ENCODE measurements at places on chromosomes 3 and 15. TPM values are rescaled to one million over a fixed set of nuclear protein-coding genes. Genes with fewer than 3 reads are reported as not detected.

DNA sequence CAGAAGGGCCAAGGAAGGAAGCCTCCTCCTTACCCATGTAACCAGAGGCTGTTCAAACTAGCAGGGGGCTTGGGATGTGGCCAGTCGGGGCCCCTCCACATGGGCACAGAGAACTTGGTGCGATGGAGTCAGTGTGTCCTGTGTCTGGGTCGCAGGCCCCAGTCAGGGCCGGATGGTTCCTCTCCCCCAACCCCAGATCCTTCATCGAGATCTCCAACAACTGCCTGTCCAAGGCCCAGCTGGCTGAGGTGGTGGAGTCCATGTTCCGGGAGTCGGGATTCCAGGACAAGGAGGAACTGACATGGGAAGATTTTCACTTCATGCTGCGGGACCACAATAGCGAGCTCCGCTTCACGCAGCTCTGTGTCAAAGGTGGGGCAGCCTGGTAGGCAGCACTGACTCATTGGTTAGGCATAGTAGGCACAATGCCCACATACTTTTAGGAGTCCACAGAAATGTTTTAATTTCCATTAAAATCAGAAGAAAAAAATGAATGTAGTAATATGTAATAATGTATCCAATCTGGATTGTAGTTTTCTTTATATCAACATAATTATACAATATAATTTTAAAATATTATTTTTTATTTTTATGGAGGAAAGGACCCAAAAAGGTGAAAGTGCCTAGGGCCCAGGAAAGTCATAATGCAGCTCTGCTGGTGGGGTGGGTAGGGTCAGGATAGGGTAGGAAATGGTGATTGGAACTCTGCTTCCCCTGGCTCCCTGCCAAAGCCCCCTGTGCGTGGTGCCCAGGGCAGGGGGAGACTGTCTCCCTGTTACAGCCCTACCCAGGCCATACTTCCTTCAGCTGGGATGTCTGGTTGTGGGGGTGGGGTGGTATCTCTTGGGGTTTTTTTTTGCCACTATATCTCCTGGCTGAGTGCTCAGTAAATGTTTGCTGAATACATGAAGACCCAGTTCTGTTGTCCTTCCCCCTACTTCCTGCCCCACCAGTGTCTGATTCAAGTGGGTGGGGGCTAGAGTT, 18.6 kb downstream of the DUOX1 start:
- no peak for DNase-seq

GRCh38 chr15:48761393-48762158, 49.3 kb downstream of the CEP152 start:
- DNase-seq = no peak

GRCh38 chr15:60265057-60265456, 132.7 kb downstream of the ANXA2 start:
- no peak for DNase-seq

- no peak for DNase-seq
These were observed 120.7 kb upstream of the WNT5A start for GRCh38 chr3:55607844-55608243.

DNA sequence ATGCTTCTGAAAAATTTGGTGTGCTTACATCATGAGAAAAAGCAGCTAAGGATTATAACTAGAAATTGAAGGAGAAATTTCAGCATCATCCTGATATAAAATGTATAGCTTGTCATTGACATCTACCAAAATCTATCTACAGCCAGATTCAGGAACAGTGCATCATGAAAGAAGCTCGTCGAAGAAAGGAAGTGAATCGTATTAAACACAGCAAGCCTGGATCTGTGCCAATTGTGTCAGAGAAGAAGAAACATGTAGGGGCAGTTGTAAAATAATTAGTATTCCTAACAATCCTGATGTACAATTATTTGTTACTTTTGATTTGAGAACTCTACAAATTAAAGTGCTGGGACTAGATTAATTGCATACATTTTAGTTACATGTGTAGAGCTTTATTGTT, 37.2 kb downstream of the AP4E1 start:
- DNase-seq = peak; percentile 4

- DNase-seq = no peak
These were observed 26.8 kb downstream of the PARL start for GRCh38 chr3:183857863-183858262.

- peak; percentile 0 for DNase-seq
These were observed at the start of gene AGBL1 for GRCh38 chr15:86079508-86080266. AGBL1 (plus strand) TSS chr15:86079871.

DNA sequence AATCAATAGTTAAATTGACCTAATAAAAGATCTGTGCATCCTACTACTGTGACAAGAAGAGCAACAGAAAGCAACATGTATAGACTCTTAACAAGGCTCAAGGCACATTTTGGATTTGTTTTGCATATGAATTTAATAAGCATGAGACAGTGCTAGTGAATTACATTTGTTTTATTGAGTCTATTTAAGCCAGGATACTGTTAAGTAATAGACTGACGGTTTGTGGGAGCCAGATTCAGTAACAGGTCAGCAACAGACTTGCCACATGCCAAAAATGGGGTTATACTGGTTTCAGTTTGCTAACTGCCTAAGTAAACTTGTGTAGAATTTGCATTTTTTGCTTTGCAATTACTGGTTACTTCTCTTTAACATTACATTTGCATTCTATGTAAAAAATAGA, 54.0 kb downstream of the MBNL1 start:
- DNase-seq = no peak

GRCh38 chr15:61480863-61481262, 251.8 kb upstream of the RORA start:
- no peak for DNase-seq

- DNase-seq = peak; percentile 28
These were observed 30.9 kb upstream of the MUC13 start for GRCh38 chr3:124965413-124965812.

GRCh38 chr3:4754180-4755086, 224.8 kb upstream of the BHLHE40 start:
- no peak for DNase-seq

- DNase-seq = no peak
These were observed 26.3 kb downstream of the SYNPR start for GRCh38 chr3:63304421-63304820.

DNA sequence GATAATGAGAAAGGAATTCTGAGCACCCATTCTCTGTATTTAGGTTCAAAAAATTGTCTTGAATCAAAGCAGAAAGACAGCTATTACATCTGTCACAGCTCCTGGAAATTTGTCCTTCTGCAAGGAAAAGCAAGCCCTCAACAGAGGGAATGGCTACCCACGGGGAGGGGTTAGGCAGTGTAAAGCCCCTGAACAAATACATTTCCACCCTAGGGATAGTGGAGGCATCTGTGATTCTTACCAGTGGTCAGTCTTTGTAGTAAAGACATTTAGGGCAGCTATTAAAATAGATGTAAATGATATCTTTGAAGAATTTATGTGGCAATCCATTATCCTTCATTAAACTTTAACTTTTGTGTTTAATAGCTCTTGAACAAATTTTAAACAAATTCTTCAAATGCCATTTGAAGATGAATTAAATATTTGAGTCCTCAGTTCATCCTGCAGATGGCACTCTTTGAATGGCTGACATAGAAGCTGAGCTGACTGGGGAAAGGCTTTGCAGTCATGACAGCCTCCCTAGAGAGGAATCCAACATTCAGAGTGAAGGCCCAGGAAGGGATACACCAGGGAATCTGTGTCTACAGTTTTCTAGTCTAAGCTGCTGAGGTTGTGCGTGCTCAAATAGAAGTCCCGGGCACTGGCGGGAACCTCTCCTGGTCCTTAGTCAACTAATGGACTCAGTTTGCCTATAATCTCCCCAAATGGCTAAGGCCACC, 359.7 kb upstream of the ROPN1 start:
- peak; percentile 71 for DNase-seq

DNA sequence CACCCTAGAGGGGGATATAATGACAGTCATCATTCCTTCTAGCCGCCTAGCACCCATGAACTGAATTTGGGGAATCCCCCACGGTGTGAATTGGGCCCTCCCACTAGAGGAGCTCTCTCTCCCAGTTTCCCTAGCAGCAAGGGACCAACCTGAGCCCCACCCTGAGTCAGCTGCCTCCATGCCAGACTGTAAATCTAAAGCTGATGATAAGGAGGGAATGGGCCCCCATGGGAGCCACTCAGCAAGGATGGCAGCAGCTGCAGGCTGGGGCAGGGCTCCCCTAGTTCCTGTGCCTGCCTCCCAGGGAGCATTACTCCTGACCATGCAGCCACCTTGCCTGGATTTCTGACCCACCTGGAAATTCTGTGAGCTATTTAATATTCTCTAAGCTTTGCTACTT, 57.0 kb upstream of the PXYLP1 start:
- no peak for DNase-seq

GRCh38 chr3:70726961-70727360, 414.5 kb upstream of the MDFIC2 start:
- peak; percentile 75 for DNase-seq

DNA sequence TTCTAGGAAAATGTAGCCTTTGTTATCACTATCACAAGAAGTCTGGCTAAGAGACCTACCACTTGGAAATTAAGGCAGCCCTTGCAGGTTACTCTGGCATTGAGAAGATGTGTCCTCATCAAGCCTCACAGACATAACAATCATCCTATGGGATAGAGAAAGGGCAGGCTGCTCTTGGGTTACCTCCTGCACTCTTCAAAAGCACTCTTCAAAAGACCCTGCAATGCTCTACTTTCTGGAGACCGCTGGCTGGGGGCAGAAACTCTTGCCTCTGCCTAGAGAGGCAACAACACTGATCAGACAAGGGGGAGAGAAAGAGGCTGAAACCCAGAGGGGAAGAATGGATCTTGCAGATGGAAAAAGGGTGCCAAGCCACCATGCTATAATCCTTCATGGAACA, 127.9 kb upstream of the BNIP2 start:
- DNase-seq = no peak

DNA sequence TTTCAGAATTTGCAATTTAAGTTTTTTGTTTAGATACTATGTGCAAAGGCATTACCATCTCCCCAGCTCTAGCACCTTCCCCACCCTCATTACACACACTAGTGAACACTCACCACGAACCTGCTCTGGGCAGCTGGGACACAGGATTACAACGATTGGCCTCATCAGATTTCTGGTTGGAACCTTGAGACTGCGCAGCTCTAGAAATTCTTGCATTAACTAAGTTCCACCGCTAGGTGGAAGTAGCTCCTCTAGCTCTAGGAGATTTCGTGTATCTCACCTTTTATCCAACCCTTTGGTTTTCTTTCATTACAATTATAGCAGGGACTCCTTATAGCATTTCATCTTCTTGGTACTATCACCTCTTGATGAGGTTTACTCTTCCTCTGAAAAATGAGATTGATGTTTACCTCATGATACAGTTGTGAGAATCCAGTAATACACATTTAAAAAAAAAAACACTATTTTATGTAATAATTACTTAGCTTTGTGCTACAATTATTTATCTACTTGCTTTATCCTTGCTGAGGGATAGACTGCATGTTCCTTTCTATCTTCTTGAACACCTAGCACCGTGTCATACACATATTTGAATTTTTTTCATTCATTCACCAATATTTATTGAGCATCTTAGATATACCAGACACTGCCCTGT, 28.7 kb upstream of the PLOD2 start:
- peak; percentile 75 for DNase-seq

GRCh38 chr15:27059610-27060202, 88.7 kb downstream of the GABRG3 start:
- peak; percentile 16 for DNase-seq

- DNase-seq = peak; percentile 26
These were observed 150.2 kb downstream of the GSK3B start for GRCh38 chr3:119944091-119944490.

- no peak for DNase-seq
These were observed 1.5 kb downstream of the RHOA start for GRCh38 chr3:49410066-49410845.

The CCDC54 gene
- total RNA-seq = not detected

The FBXL22 gene
- total RNA-seq = not detected

The TPRG1 gene
- total RNA-seq = 0.42 TPM

The GP9 gene
- not detected for total RNA-seq

The CFAP91 gene
- total RNA-seq = 3.3 TPM

The KLHDC8B gene
- total RNA-seq = 5.0 TPM

The A4GNT gene
- total RNA-seq = not detected

The DPPA2 gene
- total RNA-seq = not detected

The SLC6A20 gene
- 0.02 TPM for total RNA-seq

The EIF2A gene
- total RNA-seq = 227 TPM

The FBXO22 gene
- 57.4 TPM for total RNA-seq

The SAMD7 gene
- not detected for total RNA-seq

The C3orf20 gene
- total RNA-seq = not detected

The MYZAP gene
- 7.9 TPM for total RNA-seq

The PLOD2 gene
- 240 TPM for total RNA-seq

The COL6A5 gene
- not detected for total RNA-seq

The CYP11A1 gene
- 0.10 TPM for total RNA-seq
